ENCODE measurements at places on chromosomes 3 and 15.

DNA sequence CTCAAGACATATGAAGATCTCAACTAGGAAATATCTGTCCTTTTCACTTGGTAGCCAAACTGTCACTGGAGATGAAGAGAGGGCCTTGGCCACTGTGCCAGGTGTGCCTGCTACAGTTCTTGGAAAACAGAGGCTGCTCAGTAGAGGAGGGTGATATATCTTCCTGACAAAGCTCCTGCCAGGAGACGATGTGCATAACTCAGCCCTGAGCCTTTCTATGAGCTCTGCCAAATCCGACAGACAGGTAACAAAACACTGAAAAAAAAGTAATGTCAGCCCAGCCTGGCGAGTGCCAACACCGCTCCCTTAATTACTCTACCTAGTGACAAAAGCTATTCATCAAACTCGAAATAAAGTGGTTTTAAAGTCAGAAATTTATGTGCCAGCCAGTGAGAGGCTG is 123.2 kb downstream of the MFSD1 start:
- DNase-seq: no peak

- no peak for DNase-seq
Measured at GRCh38 chr3:161607056-161607455, 110.4 kb downstream of the OTOL1 start.

- DNase-seq: no peak
Measured at GRCh38 chr3:68706096-68706495, 226.3 kb downstream of the TAFA4 start.

- peak; percentile 1 for DNase-seq
Measured at GRCh38 chr3:96266395-96267190, 547.8 kb upstream of the EPHA6 start.

- no peak for DNase-seq
Measured at GRCh38 chr3:104588442-104588841, 778.3 kb upstream of the ALCAM start.

- no peak for DNase-seq
Measured at GRCh38 chr15:36756707-36757106, 177.3 kb downstream of the CDIN1 start.

DNA sequence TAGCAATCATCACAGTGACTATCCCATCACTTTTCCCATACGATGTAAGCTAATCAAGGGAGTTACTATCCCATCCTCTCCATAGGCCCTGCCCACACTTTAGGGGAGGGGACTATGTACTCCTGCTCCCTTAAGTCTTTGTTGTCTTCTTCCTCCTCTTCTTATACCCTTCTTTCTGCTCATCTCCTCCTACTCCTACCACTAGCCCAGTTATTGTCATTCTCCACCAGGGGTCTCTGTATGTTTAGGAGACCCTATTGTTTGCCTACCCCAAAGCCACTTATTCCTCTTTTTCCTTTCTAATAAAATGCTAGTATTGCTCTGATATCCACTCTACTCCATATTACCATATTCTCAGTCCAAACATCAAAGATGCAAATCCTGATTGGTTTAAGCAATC is 27.8 kb downstream of the STAC start:
- no peak for DNase-seq

GRCh38 chr3:33144433-33144832 is 30.6 kb downstream of the CRTAP start:
- no peak for DNase-seq

- DNase-seq: no peak
Measured at GRCh38 chr3:183626877-183627594, 8.4 kb upstream of the KLHL24 start.

DNA sequence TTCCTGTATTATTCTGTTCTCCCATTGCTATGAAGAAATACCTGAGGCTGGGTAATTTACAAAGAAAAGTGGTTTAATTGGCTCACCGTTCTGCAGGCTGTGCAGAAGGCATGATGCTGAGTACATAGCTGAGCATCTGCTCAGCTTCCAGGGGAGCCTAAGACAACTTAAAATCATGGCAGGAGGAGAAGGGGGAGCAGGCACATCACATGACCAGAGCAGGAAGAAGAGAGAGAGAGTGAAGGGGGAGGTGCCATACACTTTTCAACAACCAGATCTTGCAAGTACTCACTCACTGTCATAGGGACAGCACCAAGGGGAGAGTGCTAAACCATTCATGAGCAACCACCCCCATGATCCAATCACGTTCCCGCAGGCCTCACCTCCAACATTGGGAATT is 184.4 kb downstream of the GOLGA8K start:
- DNase-seq: no peak

GRCh38 chr3:140898340-140899180 is 43.1 kb upstream of the SLC25A36 start:
- DNase-seq: peak; percentile 77

GRCh38 chr3:99997293-99997692 is 117.0 kb downstream of the FILIP1L start:
- DNase-seq: no peak

GRCh38 chr3:48222616-48223513 is at the start of gene CAMP:
CAMP (plus strand) TSS chr3:48223495; CDS start chr3:48223512, 17 bp downstream.
- DNase-seq: peak; percentile 62

- no peak for DNase-seq
Measured at GRCh38 chr15:24857763-24858162, 97.0 kb upstream of the SNRPN start.

DNA sequence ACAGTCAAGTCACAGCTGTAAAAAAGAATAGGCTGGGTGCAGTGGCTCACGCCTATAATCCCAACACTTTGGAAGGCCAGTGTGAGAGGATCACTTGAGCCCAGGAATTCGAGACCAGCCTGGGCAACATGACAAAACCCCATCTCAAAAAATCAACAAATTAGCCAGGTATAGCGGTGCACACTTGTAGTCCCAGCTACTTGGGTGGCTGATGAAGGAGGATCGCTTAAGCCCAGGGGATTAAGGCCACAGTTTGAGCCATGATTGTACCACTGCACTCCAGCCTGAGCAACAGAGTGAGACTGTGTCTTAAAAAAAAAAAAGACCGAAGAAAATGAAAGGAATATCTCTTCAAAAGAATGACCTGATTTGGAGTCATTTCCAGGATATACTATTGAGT is 6.6 kb downstream of the HERC1 start:
- no peak for DNase-seq

DNA sequence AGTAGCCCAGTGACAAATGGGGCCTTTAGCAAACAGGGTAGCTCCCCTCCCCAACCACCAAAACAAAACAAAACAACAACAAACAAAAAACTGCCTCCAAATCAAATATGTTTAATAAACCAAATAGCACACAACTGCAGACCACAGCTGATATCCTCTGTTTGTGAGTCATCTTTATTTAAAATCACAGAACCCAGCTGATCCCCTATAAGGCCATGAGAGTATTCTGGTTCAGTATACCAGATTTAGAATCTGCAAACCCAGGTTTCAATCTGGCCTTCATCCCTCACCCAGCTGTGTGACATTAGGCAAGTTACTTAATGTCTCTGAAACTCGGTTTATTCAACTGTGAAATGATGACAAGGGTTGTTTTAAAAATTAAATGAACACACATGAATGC is 124.5 kb downstream of the SUCLG2 start:
- no peak for DNase-seq

- DNase-seq: no peak
Measured at GRCh38 chr15:50107591-50108408, 11.2 kb downstream of the ATP8B4 start.

- no peak for DNase-seq
Measured at GRCh38 chr3:9508781-9509180, 44.8 kb downstream of the LHFPL4 start.

DNA sequence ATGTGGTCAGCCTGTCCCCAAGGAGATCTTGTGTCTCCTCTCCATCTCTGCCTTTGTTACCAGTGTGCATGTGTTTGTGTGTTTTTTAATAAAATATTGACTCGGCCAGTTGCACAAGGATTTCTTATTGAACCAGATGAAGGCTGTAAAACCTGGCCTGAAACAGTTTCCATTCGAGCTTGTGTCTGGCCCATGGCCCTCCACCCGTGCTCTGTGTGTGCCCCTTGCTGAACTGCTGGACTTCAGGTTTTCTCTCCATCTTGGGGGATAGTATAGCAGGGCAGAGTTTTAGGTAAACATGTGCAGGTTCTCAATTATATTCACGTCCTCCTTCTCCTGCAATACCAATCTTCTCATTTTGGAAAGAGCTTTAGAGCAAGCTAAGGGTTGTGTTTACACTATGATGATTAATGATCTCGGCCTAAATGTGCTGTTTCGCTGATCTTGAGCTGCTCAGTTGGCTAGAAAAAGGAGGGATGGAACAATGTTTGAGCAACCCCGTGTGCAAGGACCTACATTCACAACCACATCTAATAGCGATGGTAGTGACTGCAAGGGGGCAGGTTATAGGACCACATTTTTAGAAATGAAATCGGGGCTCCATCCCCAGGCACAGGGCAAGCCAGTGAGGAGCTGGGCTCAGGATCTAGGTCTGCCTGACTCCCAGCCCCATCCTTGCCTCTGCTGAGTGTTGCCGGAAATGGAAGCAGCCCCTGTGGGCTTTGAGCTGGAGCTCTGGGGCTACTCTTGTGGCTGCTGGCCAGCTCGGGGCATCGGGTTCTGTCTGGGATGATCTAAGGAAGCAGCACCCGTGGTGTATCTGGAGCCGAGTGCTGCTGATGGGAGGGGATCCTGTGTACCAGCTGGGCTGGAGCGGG is 47.7 kb downstream of the CMTM6 start:
- no peak for DNase-seq

DNA sequence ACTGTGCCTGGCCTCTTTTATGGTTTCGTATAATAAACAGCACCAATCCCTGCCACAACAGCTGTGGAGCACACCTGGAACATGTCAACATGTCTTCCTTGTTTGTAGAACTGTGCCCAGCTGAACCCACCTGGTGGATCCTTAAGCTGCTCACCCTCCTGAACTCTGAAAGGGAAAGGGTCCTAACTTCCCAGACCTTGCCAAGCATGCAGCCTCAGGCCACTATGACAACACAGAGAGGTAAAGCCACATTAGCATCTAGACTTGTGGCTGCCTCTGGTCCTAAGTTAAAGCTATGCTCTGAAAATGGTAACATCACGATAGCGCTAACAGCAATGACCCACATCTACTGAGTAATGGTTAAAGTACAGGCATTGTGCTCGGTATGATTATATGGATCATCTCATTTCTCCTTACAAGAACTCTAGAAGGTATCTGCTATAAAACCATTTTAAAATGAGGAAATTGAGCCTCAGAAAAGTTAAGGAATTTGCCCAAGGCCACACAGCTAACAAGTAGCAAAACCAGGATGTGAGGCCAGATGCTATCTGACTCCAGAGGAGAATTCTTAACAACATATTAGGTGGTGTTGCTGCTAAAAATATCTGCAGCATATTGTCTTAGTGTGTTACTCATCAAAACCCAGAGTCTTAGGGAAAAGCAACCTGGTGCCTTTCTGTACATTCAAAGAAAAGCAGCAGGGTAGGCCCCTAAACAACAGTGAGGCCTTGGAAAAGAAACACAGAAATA is 23.1 kb upstream of the HERC1 start:
- DNase-seq: no peak

GRCh38 chr3:155744010-155744625 is 753 bp downstream of the PLCH1 start:
- DNase-seq: no peak

DNA sequence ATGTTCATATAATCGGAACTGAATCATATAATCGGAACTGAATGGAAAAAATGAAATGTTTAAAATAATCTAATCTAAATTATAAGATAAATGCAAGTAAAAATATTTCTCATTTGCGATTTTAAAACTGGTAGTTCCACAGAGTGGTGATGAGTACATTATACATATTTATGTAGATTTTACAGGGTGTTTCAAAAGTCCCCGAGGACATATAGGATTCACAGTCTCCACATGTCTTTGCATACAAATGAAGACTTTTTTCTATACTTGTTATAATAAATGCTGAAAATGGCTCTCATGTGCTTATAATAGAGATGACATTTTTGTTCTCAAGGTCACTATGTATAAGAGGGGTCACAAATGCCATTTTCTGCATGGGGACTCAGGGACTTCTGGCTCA is 139.5 kb downstream of the PEX5L start:
- no peak for DNase-seq

- DNase-seq: no peak
Measured at GRCh38 chr15:70410371-70410985, 312.8 kb upstream of the TLE3 start.

DNA sequence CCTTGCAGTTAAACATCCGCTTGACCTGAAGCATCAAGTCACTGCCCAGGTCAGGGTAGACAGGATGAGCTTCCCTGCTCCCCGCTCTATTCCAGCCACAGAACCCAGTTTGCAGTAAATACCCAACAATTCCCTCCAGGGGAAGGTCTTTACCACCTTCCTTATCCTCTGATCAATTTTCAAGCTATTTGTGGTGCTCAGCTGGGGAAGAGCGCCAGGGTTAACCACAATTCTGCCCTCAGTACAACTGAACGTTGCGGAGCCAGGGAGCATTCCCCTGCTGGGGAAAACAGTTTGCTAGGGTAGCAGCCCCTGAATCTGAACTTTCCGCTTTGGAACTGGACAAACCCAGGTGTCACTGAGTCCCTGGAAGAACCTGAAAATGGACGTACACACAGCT is 28.5 kb downstream of the RBPMS2 start:
- DNase-seq: no peak

GRCh38 chr15:50202003-50202402 is 20.0 kb downstream of the SLC27A2 start:
- DNase-seq: no peak

GRCh38 chr15:41487802-41488201 is 5.9 kb upstream of the ITPKA start:
- DNase-seq: no peak

DNA sequence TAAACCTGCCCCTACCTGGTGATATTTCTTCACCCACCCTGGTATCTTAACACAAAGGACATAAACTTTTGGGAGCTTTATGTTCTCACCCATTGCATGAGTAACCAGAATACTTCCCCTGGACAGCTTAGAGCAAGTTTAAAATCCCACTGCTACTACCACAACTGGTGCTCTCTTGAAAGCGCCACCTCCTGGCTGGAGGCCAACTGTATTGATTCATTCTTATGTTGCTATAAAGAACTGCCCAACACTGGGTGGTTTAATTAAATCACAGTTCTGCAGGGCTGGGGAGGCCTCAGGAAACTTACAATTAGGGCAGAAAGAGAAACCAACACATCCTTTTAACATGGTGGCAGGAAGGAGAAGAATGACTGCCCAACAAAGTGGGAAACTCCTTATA is 592.4 kb downstream of the EPHA3 start:
- no peak for DNase-seq

DNA sequence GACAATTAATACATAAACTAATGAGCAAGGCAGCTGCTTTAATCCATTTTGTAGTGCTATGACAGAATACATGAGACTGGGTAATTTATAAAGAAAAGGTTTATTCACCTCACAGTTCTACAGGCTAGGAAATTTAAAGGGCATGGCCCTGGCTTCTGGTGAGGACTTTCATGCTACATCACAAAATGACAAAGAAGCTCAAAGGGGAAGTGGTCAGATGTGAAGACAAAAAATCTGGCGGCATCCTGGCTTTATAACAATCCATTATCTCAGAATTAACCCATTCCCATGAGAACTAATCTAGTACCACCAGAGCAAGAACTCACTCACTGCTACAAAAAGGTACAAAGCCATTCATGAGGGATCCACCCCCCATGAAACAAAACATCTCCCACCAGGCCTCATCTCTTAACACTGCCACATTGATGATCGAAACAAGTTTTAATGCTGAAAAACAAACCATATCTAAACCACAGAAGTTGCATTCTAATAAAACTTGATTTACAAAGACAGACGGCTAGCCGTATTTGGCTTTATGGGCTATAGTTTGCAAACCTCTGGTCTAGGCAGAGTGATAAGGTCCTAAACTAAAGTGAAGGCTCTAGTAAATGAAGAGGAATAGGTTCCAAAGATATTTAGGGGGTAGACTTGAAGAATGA is 44.2 kb downstream of the GSK3B start:
- DNase-seq: no peak

Measured in skeletal muscle cell (primary cell).